Activated CD8-positive, alpha-beta T cell treated with anti-CD3 and anti-CD28 coated beads for 36 hours (primary cell): ENCODE measurements at places on chromosomes 5 and 9. TPM values are rescaled to one million over a fixed set of nuclear protein-coding genes. Genes with fewer than 3 reads are reported as not detected.

- H3K27me3 ChIP-seq = no peaks in the 10 kb centered on the region
- no peak overlapping the region for H3K27ac ChIP-seq
- H3K4me1 ChIP-seq = peaks cover 26% of the 10 kb centered on the region
- H3K4me3 ChIP-seq = no peak overlapping the region
- H3K36me3 ChIP-seq = no peaks in the 10 kb centered on the region
- no peak for DNase-seq
Measured at GRCh38 chr9:114847492-114848417, 41.9 kb upstream of the TNFSF15 start.

DNA sequence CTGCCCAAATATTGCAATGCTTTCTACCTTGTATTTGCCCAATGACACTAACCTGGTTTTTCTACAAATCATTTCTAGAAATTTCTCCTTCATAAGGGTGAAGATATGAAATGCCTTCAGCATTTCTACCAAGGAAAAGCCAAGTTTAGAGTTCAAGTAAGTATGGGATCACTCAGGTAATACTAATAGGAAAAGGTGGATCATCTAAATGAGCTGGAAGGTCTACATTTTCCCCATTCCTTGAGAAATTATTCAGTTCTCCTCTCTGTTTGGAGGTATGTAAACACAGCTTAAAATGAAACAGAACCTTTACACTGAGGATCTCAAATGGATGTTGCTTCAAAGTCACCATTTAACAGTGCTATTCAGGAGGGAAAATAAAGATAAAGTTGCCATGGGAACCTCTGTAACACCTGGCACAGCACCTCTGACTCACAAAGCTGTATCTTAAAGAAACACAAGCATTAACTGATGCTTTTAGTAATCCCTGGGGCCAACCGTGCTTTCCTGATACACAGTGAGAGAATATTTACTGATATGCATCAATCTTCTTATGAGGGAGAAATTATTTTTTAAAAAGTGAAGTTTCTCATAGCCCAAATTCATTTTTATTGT lies 161.3 kb downstream of the DRD1 start:
- H3K4me3 ChIP-seq = no peak overlapping the region
- no peaks in the 10 kb centered on the region for H3K36me3 ChIP-seq
- no peak overlapping the region for H3K27ac ChIP-seq
- DNase-seq = no peak

Gene IRX1
- not detected for total RNA-seq

DNA sequence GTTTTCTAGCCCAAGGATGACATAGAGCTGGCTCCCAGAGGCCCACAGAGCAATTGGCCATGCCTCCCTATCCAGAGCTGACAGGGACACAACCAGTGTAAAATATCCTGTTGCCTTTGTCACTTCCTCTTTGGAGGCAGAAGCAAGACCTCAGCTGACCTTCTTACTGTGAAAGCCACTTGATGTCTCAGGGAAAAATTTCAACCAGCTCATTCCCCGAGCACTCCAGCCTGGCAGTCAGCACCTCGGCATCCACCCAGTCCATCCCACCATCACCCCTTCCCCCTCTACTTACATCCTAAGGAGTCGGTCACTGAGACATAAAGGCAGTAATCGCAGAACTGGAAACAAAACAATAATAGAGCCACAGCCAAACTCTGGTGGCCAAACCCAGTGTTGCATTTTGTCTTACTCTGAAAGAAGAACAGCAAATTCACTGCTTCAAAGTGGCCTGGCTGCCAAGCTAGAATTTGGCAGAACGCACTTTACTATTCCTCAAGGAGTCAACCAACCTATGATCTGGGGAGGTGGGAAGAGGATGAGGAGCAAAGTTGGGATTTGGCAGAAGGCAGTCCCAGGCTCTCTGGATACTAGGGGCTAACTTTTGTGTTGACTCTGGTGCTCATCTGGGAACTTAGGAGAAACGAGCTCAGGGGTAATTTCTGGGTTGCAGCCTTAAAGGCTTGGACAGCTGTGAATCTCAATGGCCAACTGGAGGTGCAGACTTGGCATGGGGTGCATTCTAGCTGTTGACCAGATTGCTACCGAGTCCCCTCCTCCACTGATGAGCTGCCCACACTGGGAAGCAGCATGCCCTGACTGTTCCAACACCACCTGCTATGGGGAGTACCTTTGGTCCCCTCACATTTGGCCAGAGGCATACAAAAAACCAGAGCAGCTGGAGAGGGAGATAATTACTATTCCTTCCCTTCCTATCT lies 13.6 kb downstream of the NIPAL4 start:
- H3K27me3 ChIP-seq = no peaks in the 10 kb centered on the region
- H3K27ac ChIP-seq = no peak overlapping the region
- no peaks in the 10 kb centered on the region for H3K36me3 ChIP-seq
- no peaks in the 10 kb centered on the region for H3K4me1 ChIP-seq
- no peak for DNase-seq
